ENCODE measurements at places on chromosomes 5 and 9.

DNA sequence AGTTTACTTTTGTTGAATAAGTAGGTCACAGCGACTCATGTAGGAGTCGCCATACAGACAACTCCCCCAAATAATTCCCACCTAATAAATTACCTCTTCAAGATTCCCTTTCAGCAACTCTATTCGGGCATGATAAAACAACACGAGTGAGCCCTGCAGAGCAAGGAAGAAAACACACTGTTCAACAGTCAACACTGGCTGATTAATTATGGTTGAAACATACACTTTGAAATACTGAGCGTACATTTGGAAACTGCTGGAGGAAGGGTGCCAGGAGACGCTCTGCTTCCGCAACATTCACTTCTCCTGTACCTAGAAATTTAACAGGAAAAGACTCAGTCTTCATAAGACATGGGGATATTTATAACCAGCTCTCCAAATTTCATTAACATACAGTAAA is 117.5 kb downstream of the TTC39B start:
- DNase-seq: no peak

DNA sequence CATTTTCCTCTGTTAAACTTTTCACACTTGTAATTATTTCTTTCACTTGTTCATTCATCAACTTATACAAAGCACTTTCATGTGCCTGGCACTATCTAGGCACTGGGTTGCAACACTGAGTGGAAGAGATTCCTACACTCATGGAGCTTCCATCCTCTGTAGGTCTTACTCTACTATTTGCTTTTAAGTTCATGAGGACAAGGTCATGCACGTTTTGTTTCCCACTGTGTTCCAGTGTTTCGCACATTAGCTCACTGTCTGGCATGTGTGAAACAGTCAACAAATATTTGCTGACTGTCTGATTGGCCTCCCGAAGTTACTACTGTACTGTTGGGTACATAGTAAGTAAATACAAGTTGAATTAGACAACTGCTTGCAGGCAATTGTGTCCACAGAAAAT is 87.9 kb upstream of the IFNK start:
- DNase-seq: no peak

- no peak for DNase-seq
These were observed 71.5 kb downstream of the ABCA1 start for GRCh38 chr9:104856413-104856941.

GRCh38 chr5:32332966-32333365 is 20.2 kb upstream of the MTMR12 start:
- no peak for DNase-seq

DNA sequence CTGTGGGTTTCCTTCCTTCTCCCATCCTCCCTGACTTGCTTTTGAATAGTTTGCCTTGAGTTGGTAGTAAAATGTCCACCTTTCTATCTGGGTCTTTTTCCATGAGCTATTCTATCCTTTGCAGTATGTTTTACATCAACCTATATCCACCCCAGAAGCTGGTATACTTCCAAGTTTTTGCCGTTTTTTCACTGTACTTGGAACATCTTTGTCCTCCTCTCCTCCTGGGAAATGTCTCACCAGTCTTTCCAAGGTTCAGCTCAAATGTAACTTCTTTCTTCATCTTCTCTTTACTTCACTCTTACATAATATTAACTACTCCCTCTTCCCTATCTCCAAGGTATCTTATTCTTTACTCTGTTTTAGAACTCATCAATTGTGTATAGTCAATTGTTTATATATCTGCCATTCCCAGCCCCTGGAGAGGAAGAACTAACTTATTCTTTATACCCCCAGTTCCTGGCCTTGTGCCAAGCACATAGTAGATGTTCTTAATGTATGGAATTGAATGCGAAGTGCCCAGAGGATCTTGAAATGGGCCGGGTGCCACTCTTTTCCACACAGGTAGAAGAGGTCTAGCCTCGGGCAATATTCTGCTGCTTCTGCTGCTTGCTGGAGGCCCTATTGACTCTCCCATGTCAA is 34.9 kb upstream of the SLC1A3 start:
- no peak for DNase-seq

DNA sequence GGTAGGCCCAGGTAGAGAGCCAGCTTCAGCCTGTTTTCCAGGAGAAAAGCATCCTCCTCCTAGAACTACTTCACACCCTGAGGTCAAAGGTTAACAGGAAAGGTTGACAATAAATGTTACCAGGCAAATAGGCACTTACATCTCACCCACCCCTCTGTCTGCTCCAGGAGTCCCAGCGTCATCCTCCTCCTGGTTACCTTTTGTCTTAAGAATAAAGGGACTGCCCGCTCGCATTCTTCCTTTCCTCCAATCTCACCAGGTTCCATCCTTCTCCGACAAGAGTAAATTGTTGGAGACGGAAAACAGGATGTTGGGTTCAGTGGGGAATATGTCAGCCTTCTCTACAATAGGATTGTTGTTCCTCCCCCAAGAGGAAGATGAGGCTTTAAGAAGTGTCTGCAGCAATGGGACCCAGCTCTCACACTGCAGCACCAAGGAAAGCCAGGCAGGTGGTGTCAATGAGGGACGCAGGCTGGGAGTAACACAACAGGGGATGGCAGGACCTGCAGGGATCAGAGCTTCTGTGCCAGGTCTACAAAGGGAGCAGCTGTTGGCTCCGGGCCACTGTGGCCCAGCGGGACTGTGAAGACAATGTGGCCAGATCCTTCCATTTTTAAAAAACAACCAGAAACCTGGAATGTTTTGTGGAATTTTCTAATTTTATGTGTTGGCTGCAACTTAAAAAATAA is 29.0 kb downstream of the FAT2 start:
- no peak for DNase-seq

- DNase-seq: no peak
These were observed 32.5 kb downstream of the GSN start for GRCh38 chr9:121300283-121301119.

DNA sequence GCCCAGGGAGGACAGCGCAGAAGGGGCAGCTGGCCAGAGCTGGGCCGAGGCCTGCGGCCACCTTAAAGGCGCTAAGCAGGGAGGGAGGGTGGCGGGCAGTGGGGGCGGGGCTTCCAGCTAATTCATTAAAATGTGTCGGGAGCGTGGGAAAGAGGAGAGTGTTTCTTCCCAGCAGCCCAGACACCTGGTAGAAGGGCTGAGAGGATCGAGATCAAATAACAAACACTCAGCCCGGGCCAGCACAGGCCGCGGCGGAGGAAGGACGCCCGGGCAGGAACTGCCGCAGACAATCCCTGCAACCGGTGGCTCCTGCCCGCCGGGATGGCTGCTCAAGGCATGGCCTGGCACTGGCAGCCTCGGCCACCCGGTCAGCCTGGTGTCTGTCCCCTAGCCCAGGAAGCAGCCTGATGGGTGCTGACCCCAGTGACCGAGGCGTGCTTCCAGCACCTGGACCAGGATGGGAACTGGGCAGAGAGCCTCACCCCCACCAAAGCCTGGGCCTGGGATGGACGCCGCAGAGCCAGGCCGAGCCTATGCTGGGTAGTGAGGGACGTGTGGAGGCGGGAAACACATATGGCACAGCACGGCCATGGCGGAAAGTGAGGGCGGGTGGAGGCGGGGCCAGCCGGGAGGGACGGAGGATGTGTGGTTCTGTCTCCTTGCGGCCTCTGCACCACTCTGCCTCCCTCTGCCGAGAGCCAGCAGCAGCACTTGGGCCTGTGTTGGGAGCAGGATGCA is 3.2 kb upstream of the NRARP start:
- peak; percentile 53 for DNase-seq

GRCh38 chr9:132404228-132404881 is 2.3 kb downstream of the TTF1 start:
- peak; percentile 17 for DNase-seq

- no peak for DNase-seq
These were observed 118.8 kb downstream of the PRDM6 start for GRCh38 chr5:123207852-123208251.

GRCh38 chr5:57383093-57383861 is 99.3 kb downstream of the ACTBL2 start:
- peak; percentile 58 for DNase-seq

DNA sequence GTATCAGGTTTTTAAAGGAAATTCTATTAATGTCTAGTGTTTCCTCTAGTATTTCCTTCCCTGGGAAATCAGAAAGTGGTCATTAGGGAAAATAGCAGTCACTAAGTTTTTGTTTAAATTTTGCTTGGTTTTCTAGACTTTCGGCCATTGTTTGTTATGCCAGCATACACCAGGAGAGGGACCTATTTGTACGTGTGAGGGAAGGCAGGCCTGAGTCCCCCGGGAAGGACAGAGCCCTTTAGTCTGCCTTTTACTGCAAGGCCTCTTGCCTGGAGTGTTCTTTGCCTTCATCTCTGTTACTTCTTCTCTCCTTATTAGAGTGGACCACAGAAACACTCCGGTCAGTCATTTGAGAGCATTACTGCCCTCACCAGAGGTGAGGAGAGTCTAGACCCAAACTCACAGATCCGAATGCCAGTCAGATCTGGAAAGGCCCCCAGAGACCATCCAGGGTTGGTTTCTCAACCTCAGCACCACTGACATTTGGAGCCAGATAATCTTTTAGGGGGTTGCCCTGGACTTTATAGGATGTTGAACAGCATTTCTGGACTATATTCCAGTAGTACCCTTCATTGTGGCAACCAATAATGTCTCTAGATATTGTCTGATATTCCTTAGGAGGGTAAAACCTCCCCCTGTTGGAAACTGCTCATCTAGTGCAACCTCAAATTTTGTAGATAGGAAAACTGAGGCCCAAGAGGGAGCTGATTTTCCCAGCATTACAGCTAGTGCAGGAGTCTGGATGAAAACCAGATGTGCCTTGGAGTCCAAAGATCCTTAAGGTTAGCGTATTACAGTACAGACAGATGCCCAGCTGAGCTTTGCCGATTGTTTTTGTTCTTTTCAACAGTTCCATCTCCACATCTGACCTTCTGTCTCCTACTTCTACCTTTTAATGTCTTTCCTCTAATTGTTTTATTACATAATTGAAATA is 93.0 kb upstream of the NIPAL4 start:
- no peak for DNase-seq

GRCh38 chr5:73974871-73975360 is 348.9 kb downstream of the ARHGEF28 start:
- no peak for DNase-seq

DNA sequence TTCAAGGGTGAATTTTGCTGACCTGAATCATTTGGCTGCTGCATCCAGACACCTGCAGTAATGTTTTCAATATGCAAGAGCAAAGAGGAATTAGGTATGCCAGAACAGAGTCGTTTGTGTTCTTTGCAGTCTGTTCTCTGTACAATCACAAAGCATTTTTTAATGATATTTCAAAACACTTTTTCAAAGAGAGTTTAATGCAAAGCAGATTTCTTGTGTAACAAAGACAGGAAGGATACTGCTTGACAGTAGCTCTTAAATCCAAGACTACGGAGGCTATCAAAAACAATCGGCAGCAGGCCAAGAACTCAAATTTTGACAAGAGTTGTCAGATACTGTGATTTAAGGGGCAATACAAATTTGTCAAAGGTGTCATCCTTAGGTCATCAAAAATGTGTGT is 341.9 kb downstream of the GADD45G start:
- DNase-seq: no peak

DNA sequence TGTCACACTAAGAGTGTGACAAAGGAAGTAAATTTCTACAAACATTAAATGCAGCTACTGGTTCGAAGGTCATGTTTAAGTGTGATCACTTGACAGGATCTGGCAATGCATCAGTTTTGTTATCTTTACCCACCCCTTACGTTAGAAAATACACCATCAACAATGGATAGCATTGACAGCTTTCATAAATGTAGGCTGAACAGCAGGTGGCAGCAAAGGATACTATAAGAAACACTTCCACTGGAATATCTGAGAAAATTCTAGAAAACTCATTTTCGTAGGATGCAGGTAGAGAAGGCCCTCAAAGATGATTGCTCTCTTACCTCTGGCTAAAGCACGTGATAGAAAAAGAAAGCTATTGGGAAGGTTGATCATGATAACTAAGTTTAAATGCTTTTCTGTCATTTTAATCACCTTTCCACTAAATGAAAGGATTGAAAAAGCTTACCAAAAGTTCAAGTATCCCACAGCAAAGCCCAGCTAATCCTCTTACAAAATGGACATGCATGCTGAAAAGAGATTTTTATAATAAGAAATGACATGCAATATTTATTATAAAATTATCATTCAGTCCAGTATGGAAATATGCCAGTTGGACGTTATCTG is 292.5 kb downstream of the PARP8 start:
- peak; percentile 23 for DNase-seq

DNA sequence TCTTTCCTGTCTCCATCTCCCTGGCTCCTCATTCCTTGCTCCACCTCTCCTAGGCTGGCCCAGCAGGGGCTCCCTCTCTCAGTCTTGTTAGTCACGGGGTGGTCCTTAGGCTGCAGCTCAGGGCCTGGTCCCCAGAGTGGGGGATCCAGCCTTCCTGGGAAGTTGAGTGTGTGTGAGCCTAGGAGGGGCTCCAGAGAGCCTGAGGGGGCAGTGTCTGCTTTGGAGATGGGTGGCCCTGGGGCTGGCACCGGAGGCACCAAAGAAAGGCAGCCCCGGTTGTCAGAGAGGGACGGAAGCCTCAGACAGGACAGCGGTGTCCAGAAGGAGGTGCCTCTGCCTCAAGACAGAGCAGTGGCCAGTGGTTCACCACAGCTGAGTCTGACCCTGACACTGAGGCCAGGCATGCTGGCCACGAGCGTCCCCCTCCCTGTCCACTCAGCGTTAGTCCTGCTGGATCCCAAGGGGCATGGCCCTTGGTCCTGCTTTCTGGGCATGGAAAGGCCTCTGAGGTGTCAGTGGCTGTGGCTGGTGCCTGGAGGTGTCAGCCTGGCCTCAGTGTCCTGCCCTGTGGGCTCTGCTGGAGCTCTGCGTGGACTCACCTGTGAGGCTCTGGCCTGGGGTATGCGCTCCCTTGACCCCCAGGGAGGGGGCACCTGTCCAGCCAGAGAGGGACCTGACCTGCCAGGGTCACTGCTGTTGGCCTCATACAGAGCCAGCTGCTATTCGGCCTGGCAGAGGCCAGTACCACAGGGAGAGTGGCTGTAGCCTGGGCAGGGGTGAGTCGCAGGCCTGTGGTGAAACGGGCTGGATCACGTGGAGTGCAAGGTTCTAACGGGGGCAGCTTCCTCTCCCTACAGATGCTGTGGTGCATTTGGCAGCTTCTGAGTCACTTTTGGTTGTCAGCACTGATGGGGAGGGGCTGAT is 130.6 kb downstream of the CACNA1B start:
- no peak for DNase-seq

GRCh38 chr9:27118916-27119315 is 9.9 kb downstream of the TEK start:
- DNase-seq: no peak

GRCh38 chr9:75866273-75866871 is 24.1 kb upstream of the PCSK5 start:
- peak; percentile 37 for DNase-seq

Data from CD4-positive, alpha-beta memory T cell (primary cell).